Mammary microvascular endothelial cell (primary cell): ENCODE measurements at places on chromosomes 6 and 20. TPM values are rescaled to one million over a fixed set of nuclear protein-coding genes. Genes with fewer than 3 reads are reported as not detected.

The CTNNBL1 gene
- total RNA-seq = 34.2 and 37.5 TPM in 2 replicates

The PTK6 gene
- total RNA-seq = 0.05 TPM in 1 of 2 replicates, not detected in the other

The CAGE1 gene
- not detected in 2 replicates for total RNA-seq

The KIF6 gene
- 0.10 TPM in 1 of 2 replicates, not detected in the other for total RNA-seq

The CRISP2 gene
- total RNA-seq = not detected in 2 replicates
